ENCODE measurements at places on chromosomes 4 and X.

DNA sequence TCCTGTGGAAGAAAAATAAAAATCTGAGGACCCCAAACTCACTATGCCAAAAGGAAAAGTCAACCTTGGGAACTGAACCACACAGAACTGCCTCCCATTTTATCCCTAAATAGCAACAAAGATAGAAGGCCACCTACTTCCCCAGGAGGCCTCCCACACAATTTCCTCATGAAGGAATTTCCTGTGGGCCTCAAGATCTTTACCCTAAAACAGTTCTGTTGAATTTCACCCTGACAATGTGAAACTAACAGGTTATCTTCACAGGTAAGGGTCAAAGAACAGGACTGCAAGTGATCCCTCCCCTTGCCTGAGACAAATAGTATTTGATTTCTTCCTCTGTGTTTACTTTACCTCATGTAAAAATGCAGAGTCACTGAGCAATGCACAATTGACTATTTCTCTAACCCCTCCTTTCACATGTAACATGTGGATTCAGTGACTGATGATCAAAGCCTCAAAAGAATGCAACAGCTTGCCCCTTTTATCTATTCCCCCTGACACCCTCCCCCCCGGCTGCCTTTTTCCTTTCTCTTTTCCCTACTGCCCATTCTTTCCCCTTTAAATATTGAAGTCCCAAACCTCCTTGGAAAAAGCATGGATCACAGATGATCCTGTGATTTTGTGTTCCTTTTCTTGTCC lies 33.3 kb downstream of the MEPE start:
- DNase-seq, result no peak

DNA sequence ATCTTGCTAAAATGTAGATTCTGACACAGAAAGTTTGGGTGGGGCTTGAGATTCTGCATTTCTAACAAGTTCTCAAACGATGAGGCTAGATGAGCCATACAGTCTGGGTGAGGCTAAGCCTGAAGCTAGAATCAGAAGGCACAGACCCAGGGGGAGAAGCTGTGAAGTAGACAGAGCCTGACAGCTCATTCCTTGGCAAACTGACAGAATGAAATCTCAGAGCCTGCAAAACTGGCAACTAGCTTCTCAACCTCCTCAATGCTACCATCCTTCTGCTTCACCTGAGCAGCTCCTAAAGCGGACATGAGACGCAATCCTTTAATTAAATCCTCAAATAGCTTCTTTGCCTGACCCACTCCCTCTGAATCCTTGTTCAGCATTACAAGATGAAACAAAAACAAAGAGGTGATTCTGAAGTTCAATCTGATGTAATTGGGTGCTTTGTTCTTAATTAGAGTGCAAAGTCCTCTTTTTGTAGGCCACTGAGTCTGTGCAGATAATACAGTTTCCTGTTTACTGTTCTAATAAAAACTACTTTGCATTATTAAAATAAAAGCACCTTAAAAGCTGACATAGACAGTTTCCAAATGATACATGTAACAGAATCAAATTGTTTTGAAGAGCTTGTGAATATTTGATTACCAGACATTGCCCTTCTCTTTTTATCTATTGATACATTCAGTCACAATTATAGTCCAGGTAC lies 71.0 kb upstream of the BMP2K start:
- DNase-seq, result no peak

DNA sequence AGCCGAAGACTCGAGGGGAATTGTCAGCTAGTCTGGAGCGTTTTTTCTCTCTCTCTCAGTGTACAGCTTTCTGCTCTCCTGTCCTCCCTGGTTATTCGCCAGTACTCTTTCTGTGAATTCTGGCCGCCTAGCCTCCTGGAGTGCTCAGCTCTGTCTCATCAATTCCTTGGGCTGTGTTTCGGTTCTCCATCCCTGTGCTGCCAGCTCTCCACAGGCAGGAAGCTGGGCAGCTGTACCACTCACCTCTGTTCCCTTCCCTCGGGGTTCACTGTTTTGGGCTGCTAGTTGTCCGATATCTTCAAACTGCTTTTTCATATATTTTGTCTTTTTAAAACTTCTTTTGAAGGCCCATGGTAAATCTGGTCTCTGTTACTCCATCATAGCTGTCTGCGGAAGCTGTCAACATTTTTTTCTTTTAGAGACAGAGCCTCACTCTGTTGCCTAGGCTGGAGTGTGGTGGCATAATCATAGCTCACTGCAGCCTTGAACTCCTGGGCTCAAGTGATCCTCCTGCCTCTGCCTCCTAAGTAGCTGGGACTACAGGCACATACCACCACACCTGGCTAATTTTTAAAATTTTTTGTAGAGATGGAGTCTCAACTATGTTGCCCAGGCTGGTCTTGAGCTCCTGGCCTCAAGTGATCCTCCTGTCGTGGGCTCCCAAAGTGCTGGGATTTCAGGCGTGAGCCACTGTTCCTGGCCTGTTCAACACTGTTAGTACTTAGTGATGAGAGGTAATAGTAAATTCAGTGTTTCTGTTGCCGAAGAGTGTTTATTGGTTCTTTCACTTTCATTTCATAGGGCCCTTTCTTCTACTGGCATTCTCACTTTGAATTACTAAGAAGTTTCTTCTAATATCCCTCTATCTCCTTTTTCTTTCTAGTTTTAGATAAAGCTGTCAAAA lies 18.6 kb downstream of the ZCCHC4 start:
- DNase-seq, result no peak

GRCh38 chr4:181162266-181162665 lies 1080.9 kb upstream of the TENM3 start:
- no peak for DNase-seq

- no peak for DNase-seq
These were observed 18.9 kb downstream of the ASMTL start for GRCh38 chrX:1433646-1434357.

DNA sequence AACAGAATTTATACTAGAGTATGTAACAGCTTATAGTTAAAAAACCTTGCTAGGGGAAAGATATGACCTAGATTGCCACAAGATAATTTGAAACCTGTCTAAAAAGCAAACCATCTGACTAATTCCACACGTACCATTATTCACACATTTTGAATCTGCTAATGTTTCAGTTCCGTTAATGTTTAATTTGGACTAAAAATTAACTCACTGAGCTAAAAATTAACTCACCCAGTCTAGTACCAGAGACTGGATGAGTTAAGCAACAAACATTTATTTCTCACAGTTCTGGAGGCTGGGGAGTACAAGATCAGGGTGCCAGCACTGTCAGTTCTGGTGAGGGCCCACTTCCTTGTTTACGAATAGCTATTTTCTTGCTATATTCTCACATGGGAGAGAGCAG lies 231.5 kb upstream of the DIAPH2 start:
- DNase-seq, result no peak

- no peak for DNase-seq
These were observed 370.3 kb upstream of the SMIM31 start for GRCh38 chr4:164383358-164384220.
